ENCODE measurements at places on chromosomes 5 and 9.

- no peaks in the 10 kb centered on the region for H3K4me1 ChIP-seq
- H3K4me3 ChIP-seq, result no peak overlapping the region
- H3K36me3 ChIP-seq, result no peaks in the 10 kb centered on the region
- no peaks in the 10 kb centered on the region for H3K27me3 ChIP-seq
- H3K27ac ChIP-seq, result no peak overlapping the region
Measured at GRCh38 chr5:83048277-83048676, 28.9 kb downstream of the TMEM167A start.

- H3K4me3 ChIP-seq, result no peak overlapping the region
- no peaks in the 10 kb centered on the region for H3K36me3 ChIP-seq
Measured at GRCh38 chr5:143759396-143760130, 52.4 kb upstream of the HMHB1 start.

DNA sequence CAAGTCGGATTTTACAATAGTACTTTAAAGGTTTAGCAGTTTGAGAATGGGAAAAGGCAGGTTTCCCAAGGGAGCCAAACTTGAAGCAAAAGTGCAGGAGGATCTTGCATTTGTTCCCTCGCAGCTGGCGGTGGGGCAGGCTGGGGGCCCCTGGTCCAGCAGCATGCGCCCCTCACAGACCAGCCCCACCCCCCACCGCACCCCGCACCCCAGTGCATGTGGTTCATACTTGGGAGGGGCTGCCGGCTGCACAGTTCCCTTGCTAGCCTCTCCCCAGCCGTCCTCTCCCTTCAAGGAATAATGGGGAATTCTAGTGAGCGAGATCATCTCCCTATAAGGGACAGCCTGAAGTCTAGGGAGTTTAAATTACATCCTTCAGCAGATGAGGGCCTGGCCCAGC, 273.1 kb upstream of the IRX2 start:
- no peaks in the 10 kb centered on the region for H3K27me3 ChIP-seq
- 0 out of 2 replicates have a peak, but pooled peaks cover 2% of the 10 kb centered on the region for H3K4me1 ChIP-seq
- H3K36me3 ChIP-seq, result no peaks in the 10 kb centered on the region
- no peak overlapping the region for H3K27ac ChIP-seq
- no peak for DNase-seq

GRCh38 chr5:147169399-147169798, 65.4 kb upstream of the STK32A start:
- H3K4me1 ChIP-seq, result no peaks in the 10 kb centered on the region
- H3K4me3 ChIP-seq, result no peak overlapping the region
- no peaks in the 10 kb centered on the region for H3K36me3 ChIP-seq
- DNase-seq, result no peak

GRCh38 chr5:89097103-89097502, 214.1 kb upstream of the MEF2C start:
- no peak for DNase-seq
- no peaks in the 10 kb centered on the region for H3K27me3 ChIP-seq
- no peaks in the 10 kb centered on the region for H3K4me1 ChIP-seq
- no peak overlapping the region for H3K4me3 ChIP-seq

DNA sequence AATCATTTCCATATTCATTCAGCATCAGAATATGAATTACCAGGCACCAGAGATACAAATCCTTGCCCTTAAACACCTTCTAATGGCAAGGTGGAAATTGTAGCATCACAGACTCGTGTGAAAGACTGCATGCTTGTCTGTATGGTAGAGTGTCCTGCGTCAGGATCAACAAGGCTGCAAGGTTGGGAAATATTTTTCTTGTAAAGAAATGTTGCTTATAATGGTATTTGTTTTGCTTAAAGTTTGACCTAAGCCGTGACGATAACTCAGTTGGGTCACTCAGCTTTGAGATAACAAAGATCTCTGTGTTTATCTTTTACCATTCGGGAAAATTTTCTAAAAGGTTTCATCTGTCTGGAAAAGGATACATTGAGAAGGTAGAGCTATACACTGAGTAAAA, 87.6 kb downstream of the BASP1 start:
- no peaks in the 10 kb centered on the region for H3K27me3 ChIP-seq
- no peak for DNase-seq
- 0 out of 2 replicates have a peak, but pooled peaks cover 2% of the 10 kb centered on the region for H3K4me1 ChIP-seq
- no peak overlapping the region for H3K4me3 ChIP-seq

DNA sequence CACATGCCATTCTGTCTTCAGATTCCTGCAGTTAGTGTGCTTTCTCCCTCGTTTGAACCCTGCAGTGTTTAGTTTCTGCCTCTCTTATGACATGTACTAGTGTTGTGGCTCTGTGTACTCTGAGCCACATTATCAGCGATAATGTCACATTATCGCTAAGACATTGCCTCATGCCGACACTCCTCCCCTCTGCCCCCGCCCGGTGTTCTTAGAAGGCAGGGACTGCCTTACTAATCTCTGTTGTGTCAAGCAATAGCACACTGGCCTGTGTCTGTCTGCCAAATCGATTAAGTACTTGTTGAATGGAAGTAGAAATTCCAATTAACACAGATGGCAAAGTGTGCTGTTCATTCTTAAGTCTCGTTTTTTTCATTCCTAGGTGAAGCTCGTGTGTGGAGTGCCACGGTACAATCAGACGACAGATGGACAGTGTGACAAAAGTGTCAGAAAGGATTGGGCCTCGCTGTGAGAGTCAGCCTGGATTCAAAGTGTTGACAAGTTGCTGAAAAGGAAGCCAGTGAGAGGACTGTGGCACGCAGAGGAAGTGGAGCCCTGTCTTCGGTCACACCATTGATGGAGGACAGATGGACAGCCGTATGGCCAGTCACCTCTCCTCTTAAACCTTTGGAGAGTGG, 10.5 kb downstream of the PIK3R1 start:
- no peak overlapping the region for H3K27ac ChIP-seq
- no peaks in the 10 kb centered on the region for H3K27me3 ChIP-seq
- H3K4me1 ChIP-seq, result no peaks in the 10 kb centered on the region
- DNase-seq, result no peak
- H3K4me3 ChIP-seq, result no peak overlapping the region
- no peaks in the 10 kb centered on the region for H3K36me3 ChIP-seq

DNA sequence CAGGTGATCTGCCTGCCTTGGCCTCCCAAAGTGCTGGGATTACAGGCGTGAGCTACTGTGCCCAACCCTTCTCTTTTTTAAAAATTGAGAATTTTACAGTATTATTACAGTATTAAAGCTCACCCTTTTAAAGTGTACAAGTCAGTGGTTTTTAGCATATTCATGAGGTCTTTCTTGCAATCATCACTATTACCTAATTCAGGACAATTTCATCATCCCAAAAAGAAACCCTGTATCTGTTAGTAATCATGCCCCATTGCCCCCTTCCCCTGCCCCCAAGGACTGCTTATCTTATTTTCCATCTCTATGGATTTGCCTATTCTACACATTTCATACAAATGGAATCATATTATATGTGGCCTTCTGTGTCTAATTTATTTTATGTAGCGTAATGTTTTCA, 22.6 kb upstream of the MEGF9 start:
- no peaks in the 10 kb centered on the region for H3K36me3 ChIP-seq
- H3K4me3 ChIP-seq, result no peak overlapping the region
- DNase-seq, result no peak
- no peaks in the 10 kb centered on the region for H3K27me3 ChIP-seq
- H3K27ac ChIP-seq, result no peak overlapping the region
- no peaks in the 10 kb centered on the region for H3K4me1 ChIP-seq

DNA sequence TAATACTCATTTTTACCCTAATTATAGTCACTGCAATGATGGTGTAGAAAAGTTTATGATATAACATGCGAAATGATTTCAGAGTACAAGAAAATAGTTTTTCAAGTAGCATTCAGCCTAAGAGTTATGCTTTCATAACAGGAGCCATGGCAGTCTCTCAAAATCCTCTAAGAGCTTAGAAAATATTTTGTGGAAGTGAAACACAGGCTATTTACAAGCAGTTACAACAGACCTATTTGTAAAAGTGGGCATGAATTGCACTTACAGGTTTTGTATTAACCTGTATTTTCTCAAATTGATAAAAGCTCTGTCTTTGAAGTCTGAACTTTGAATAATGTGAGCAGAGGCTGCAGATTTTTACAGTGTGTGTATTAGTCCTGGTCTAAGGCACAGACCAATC, 523.3 kb downstream of the LRRC70 start:
- H3K27ac ChIP-seq, result no peak overlapping the region
- no peaks in the 10 kb centered on the region for H3K36me3 ChIP-seq
- no peak overlapping the region for H3K4me3 ChIP-seq
- H3K27me3 ChIP-seq, result no peaks in the 10 kb centered on the region

DNA sequence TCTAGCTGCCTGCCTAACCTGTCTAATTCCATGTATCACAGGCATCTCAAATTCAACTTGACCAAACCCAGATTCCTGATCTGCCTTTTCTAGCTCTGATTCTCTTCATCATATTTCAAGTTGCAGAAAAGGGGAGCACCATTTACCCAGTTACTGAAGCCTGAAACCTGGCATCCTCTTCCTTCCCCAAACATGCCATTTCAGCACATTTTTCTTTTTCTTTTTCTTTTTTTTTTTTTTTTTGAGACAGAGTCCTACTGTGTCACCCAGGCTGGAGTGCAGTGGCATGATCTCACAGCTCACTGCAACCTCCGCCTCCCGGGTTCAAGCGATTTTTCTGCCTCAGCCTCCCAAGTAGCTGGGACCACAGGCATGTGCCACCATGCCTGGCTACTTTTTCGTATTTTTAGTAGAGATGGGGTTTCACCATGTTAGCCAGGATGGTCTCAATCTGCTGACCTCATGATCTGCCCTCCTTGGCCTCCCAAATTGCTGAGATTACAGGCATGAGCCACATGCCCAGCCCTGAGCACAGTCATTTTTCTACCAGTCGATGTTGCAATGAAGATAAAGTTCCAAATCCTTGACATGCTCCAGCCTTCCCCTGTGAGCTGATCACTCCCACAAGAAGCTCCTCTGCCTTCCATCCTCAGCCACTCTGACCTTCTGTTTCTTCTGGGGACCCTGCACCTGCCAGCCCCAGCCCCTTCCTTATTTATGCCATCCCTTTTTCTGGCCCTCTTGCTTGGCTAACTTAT, 32.2 kb downstream of the ACER2 start:
- H3K4me1 ChIP-seq, result peaks cover 7% of the 10 kb centered on the region
- DNase-seq, result no peak
- H3K27ac ChIP-seq, result no peak overlapping the region

GRCh38 chr9:120708526-120709224, 5.6 kb downstream of the MEGF9 start:
- H3K27ac ChIP-seq, result no peak overlapping the region
- no peak for DNase-seq
- no peak overlapping the region for H3K4me3 ChIP-seq
- no peaks in the 10 kb centered on the region for H3K36me3 ChIP-seq

- H3K27me3 ChIP-seq, result no peaks in the 10 kb centered on the region
- no peak overlapping the region for H3K4me3 ChIP-seq
- H3K27ac ChIP-seq, result no peak overlapping the region
- no peak for DNase-seq
- no peaks in the 10 kb centered on the region for H3K36me3 ChIP-seq
Measured at GRCh38 chr9:17005056-17005823, 129.6 kb upstream of the CNTLN start.

DNA sequence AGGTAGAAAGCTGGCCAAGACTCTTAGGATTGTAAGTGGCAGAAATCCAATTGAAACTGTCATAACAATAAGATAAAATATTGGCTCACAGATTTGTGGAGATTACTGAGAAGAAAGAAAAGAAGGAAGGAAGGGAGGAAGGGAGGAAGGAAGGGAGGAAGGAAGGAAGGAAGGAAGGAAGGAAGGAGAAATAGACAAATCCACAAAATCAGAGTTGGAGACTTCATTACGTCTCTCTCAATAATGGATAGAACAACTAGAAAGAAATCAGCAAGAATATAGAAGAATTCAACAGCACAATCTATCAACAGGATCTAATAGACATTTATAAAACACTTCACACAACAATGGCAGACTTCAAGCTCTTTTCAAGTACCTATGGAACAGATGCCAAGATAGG, 17.9 kb upstream of the PAM start:
- no peak overlapping the region for H3K27ac ChIP-seq
- no peak for DNase-seq
- no peaks in the 10 kb centered on the region for H3K36me3 ChIP-seq

DNA sequence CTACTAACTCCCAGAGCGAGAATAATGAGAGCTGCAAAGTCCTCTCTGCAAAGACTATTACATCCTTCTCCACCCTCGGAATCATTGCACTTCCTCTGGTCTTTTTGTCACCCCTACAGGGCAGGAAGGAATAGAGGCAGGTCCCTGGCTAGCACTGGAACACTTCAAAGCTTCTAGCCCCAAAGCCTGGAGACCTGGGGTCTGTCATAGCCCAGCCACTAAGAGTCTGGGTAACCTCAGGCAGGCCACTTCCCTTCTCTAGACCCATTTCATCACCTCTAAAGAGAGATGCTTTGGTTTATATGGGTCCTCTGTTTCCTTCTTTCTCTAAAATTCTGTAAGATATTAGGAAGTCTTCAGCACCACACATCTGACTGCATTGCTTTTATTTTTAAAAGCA, 6.7 kb downstream of the ADRB2 start:
- no peak overlapping the region for H3K4me3 ChIP-seq
- DNase-seq, result no peak
- H3K27me3 ChIP-seq, result no peaks in the 10 kb centered on the region
- no peak overlapping the region for H3K27ac ChIP-seq

- H3K27ac ChIP-seq, result no peak overlapping the region
- 0 out of 2 replicates have a peak, but pooled peaks cover 1% of the 10 kb centered on the region for H3K4me1 ChIP-seq
- no peaks in the 10 kb centered on the region for H3K36me3 ChIP-seq
- no peak overlapping the region for H3K4me3 ChIP-seq
Measured at GRCh38 chr5:38367410-38367809, 109.1 kb downstream of the EGFLAM start.

GRCh38 chr9:93181672-93182435, 2.1 kb upstream of the WNK2 start:
- no peaks in the 10 kb centered on the region for H3K36me3 ChIP-seq
- H3K27ac ChIP-seq, result no peak overlapping the region
- no peak overlapping the region for H3K4me3 ChIP-seq
- no peak for DNase-seq

DNA sequence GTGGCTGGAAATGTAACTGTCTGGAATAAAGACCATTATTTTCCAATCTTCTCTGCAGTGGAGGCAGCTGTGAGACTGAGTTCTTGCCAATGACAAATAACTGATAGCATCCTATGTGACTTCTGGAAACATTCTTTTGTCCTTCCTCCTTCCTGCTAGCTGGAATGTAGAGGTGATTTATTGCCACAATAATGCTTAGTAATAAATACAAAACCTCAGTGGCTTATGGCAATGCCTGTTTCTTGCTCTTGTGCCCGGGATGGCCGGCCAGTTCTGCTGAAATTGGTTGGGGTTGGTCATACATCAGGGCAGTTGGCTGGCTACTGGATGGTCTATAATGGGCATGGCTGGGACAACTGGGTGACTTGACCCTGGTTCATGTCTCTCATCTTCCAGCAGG, 12.2 kb upstream of the TEX48 start:
- H3K27ac ChIP-seq, result no peak overlapping the region
- no peaks in the 10 kb centered on the region for H3K4me1 ChIP-seq
- H3K27me3 ChIP-seq, result no peaks in the 10 kb centered on the region

DNA sequence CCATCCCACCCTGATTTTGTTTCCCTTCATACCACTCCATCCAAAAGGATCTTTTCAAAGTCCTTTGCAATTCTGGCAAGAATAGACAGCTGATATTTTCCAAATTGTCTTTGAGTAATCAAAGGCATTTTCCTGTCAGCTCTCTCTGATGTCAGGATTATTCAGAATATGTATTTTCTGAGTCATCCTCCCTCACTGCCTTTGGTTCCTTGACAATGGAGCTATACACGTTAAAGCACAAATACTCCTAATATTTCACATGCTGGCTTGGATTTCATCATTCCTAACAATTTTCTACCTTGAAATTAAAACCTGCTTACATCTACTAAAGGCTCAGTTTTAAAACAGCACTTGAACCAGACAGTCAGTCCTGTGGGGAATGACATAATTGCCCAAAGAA, 379.4 kb downstream of the GADD45G start:
- no peak overlapping the region for H3K27ac ChIP-seq
- H3K4me3 ChIP-seq, result no peak overlapping the region
- no peak for DNase-seq
- H3K36me3 ChIP-seq, result no peaks in the 10 kb centered on the region
- H3K27me3 ChIP-seq, result no peaks in the 10 kb centered on the region

Data from iPS DF 6.9 (cell line).